ENCODE measurements at places on chromosomes 1 and 21.

DNA sequence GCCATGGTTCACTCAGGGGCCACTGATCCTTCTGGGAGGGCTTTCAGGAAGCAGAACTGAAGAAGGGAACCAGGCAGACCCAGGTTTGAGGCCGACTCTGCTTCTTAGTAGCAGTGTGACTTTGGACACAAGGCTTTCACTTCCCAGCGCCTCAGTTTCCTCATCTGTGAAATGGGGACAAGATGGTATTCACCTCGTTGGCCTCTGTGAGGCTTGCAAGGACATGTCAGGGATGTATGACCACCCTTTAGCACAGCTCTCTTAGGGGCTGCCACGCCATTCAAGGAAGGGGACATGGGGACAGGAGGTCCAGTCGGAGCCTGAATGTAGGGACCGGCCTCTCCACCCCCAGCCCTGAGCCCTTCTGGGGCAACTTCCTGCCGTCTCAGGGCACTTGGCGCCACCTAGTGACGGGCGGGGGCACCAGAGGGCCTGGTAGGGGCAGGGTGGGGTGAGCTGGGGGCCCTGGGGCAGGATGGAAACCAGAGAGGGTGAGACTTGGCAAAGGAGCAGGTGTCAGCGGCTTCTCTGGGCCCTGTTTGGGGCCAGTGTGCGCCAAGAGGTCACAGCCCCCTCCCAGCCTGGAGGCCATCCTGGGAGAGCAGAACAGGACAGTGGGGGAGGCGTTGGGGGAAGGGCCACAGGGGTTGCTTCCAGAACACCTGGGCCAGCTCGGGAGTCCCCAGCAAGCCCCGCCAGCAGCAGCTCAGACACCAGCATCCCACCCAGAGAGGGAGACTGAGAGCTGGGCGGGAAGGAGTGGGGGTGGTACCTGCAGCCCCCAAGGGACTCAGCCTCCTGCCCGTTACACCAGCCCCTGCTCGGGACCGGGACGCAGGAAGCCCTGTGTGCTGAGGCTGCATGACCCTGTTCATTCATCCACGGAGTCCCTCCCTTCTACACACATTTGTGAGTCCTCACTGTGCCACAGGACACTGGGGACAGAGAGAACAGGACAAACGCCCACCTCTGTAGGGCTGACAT lies 102.5 kb upstream of the TARDBP start:
- DNase-seq: peak; percentile 21

DNA sequence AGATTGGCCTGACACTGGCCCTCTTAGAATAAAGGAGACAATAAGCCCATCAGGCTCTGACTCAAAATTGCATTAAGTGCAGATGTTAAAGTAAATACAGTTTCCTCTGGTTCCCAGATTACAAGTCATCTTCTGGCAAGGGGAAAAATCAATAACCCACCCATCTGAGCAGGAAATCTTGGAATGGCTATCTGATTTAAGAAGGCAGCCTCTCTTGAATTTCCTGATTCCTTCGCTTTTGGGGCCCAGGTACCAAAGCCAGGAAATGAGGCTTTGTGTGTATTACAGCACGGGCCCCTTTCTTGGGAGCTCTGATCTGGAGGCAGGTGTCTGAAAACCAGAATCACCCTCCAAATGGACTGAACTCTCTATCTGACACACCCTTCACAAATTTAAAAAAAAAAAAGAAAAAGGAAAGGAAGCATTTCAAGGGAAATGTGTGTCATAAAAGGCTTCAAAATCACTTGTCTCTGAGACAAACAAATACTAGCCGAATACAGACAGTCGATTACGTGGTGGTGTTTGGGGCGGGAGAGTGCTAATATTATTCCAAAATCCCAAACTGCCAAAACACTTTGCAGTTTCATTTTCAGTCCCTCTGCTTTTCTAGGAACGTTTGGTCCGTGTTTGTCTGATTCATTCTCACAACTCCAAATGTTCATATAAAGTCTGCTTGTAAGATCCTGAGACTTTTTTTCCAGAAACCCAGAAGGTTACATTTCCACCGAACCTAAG lies 240.9 kb upstream of the CAMK1G start:
- DNase-seq: no peak

DNA sequence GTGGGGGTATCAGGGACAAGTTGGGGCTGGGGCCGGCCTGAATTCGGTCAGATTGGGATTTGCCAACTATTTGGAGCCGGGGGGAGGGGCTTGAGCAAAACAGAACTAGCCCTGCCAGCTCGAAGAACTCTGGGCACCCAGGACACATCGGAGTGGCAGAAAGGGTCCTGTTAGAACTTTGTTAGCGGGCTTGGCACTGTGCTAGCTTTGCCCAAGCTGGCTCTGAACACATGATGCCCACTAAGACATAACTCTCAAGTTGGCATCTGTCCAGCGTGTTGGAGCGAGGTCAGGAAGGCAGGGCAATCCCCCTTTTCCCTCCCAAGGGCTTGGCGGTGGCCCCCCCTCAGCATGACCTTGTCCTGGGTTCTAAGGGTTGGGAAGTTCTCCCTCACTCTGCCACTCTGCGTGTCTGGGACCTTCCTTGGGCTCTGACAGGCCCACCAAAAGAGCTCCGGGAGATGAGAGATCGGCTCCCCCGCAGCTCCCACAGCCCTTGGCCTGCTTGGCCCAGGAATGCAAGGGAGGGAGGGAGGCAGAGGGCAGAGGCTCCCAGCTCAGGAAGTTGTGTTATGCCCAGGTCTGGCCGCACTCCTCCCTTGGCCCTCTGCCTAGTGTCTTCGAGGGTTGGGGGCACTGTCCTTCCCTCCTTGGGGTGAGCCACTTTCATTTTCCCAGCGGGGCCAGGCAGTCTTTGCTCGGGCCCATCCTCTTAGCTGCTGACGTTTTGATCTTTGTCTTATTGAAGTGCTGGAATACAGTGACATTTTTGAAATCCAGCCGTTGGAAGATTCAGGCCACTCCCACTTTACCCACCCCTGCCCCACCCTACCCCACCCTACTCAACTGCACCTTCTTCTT lies 1.2 kb downstream of the LMNA start:
- no peak for DNase-seq

GRCh38 chr21:28900481-28900880 lies 92.2 kb downstream of the LTN1 start:
- DNase-seq: no peak

DNA sequence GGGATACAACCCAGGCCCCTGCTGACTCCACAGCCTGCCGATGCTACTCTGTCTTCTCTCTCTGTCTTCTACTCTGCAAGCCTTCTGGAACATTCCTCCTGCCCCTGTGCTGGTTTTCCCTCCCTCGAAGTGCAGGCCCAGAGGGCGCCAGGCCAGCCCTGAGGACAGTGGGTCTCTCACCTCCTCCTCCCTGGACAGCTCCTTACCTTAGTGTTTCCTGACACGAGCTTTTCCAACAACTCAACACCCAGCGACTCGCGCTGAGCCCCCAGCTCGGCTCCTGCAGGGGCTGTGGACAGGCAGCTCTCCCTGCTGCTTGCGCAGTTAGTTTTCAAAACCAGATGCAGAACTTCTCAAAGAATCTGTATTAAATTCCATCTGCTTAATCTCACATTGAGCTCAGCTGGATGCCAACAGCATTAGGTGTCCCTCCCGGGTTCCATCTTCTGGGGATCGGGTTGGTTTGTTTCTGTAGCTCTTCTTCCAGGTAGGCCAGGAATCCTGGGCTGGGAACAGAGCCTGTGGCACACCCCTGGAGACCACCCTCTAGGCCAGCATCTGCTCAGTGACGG lies 54.2 kb downstream of the PTPRU start:
- DNase-seq: no peak

All from NCI-H187 (cell line).